HCT116 (cell line): ENCODE measurements at places on chromosomes 5 and 9.
A peak's percentile ranks its signal among the peaks of the same experiment; 100 is the strongest.

DNA sequence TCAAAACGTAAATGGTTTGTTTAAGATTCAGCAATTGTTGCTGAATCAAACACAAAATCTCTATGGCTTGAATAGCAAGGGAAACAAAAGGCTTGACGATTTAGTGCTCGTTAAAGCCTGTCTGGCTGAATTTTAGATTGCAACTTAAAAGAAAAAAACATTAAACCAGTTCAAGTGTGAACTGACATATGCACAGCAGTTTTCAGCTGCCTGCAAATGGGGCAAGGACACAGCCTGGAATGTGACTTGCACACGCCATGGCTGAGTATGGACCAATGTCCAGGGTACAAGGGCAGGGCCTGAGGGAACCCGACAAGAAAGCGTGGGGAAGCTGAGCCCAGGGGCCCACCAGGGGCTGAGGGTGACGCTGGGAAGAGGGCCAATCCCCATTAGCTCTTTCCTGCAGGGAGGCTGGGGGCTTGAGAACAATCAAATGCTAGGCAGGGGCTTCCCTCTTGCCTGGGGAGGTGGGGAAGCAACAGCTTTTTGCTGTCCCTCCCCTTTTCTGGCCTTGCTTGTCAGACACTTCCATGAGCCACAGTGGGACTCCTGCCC is 89.6 kb upstream of the LRRTM2 start:
- DNase-seq, result no peak

DNA sequence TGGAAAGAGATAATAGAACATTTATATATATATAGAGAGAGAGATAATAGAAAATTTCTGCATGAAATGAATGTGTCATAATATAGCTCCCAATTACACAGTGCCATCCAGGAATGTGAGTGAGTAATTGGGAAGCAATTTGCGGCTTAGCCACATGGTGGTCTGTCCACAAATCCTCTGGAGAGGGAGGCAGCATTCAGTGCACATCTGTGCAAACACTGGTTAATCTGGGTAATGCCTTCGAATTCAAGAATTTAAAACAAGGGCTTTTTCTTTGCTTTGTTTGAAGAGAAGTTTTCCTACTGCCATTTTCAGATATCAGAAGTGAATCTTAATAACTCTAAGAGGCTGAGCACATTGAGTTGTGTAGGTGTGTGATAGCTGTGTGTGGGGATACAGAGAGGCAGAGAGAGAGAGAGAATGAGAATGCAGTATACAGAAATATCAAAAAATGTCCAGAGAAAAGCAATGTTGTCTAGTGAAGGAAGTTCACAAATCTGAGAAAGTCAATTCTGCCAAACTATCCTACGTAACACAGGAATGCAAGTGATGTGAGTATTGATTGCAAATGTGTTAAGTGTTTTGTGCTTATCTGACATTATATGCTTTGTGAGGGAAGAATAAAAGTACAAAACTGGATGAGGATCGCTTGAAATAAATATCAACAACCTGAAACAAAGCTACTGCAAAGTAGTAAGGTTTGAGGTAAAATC is 134.6 kb downstream of the EDIL3 start:
- no peak for DNase-seq

DNA sequence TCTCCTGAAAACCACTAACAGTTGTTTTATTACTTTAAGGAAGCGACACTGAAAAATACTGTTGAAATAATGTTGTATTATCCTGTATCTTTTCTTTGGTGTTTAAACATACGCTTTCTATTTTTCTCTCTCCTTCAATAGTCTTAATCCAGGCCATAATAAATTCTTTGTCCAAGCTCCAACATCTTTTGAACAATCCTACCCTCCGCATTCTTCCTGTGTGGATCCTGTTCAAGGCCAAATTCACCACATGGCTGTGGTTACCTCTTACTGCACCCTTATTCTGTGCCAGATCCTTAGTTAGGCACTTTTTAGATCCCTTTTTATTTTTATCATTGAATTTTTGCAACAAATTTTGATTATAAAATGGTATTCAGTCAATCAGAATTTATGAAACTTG is 1691.5 kb downstream of the MAT2B start:
- DNase-seq, result no peak

GRCh38 chr5:169223595-169223953 is 77.4 kb downstream of the SLIT3 start:
- no peak for DNase-seq

DNA sequence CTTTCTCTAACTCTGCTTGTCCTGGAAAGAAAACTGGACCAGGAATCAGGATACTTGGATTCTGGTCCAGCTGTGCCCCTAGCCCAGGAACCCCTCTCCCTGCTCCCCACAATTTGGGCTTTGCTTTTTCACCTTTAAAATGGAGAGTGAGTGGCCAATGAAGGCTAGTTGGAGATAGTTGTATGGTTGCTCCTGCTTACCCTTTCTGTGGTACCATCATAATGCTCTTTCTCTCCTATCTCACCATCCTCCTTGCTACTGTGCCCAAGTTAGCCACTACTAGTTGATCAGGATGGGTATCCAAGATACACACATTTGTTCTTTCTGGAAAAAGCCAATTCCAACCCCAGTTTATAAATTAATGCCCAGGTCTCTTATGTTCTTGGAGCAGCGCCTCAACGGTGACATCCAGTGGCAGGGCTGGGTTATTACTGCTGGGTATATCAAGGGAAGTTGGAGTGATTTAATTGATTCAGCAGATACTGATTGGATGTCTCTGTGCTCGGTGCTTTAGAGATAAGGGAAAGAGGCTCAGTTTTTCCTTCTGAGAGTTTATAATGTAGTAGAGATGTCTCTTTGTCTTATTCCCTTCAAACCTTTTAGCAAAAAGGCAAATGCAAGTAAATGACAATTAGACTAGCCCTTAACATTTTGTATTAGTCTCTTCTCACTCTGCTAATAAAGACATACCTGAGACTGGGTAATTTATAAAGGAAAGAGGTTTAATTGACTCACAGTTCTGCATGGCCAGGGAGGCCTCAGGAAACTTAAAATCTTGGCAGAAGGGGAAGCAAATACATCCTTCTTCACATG is 38.5 kb downstream of the FAXDC2 start:
- DNase-seq, result peak; percentile 59

DNA sequence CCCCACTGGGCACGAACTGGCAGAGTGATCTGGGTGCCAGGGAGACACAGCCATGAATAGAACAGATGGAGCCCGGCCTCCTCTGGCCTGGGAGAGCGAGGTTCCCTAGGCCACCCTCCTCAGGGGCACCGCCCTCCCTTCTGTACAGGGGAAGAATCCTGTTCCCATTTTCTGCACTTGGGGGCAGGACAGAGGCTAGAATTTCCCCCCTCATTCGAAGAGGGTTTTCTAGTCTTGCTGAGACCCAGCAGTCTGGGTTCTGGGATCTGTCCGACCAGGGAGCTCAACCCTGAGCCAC is 52.7 kb downstream of the COL5A1 start:
- no peak for DNase-seq

GRCh38 chr5:160921423-160922285 is 69.6 kb upstream of the ATP10B start:
- no peak for DNase-seq

DNA sequence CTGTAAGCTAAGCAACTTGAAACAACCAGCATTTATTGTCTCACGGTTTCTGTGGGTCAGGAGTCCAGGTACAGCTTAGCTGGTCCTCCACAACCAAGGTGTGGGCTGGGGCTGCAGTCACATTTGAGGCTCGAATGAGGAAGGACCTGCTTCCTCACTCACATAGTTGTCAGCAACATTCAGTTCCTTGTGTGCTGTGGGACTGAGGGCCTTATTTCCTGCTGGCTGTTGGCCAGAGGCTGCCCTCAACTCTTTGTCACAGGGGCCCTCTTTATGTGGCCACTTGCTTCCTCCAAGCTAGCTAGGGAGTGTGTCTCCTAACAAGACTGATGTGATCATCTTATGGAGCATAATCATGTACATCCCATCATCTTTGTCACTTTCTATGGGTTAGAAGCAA is 29.2 kb upstream of the SEMA4D start:
- no peak for DNase-seq

- DNase-seq, result no peak
These were observed 77.9 kb upstream of the ICE1 start for GRCh38 chr5:5344606-5345005.

DNA sequence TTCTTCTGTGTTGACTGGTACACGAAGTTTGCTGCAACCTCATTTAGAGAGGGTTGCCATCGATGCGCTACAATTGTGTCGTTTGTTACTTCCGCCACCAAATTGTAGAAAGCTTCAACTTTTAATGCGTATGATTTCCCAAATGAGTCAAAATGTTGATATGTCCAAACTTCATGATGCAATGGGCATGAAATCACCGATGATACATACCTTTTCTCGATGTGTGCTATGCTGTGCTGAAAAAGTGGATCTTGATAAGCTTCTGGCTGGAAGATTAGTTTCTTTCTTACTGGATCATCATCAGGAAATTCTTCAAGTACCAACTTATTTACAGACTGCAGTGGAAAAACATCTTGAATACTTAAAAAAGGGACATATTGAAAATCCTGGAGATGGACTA is 65.7 kb downstream of the TMEM38B start:
- peak; percentile 6 for DNase-seq

DNA sequence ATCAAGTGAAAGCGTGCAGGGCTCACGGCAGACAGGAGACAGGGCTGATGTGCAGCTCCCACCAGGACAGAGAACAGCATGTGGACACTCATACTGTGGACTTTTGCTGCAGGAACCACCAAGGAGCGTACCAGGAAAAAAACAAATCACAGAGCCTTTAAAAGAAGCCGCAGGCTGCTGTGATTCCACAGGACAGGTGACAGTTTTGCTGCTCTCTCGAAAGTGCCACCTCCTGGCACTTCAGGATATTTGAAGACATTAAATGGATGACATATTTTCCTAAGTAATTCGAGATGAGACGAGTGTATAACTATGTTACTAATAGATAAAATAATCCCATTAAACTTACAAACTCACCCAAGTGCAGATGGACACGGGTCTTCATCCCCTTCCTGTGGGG is 29.3 kb downstream of the ZDHHC11 start:
- DNase-seq, result no peak

GRCh38 chr5:59543821-59544442 is 349.6 kb downstream of the PDE4D start:
- no peak for DNase-seq

- DNase-seq, result no peak
These were observed 74.0 kb upstream of the CCNG1 start for GRCh38 chr5:163363389-163363788.

GRCh38 chr9:33698267-33698666 is 97.1 kb upstream of the PRSS3 start:
- no peak for DNase-seq

DNA sequence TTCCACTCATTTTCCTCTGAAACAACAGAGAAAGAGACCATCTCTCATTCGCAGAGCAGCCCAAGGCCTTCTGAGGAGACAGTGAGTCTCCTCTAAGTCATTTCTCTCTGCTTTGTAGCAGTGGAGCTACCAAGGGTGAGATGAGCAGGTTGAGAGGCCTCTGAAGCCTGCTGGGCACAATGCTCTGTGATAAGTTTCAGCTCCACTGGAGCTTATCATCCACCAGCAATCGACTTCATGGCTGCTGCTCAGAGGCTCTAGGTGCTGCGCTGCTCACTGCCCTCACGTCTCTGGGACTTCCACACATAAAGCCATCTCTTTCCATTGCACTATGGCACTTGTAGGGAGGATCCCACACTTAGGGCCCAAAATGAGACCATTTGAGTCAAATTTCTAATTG is 96.3 kb downstream of the CMYA5 start:
- no peak for DNase-seq

DNA sequence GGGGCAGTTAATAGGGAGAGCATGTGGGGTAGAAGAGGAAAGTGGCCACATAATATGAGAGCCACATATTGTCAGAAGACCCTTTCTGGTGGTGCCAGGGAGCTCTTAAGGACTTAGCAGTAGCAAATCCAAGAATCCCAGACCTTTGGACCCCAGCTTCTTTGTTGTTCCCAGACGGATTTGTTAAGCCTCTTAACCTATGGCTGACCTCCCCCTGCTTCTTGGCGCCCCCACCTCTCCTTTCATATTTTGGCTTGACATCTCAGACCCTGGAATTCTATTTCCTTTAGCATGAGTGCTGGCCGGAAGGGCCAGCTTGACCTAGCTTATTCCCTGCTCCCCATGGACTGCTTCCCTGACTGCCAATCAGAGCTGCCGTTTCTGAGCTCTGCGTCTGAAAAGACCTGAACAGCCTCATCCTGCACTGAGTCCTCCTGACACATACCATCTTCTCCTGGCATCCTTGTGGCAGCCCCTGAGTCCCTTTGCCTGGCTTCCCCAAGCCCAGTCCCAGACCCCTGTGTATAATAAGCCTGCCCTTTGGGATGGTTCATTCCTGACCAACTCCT is 116.3 kb downstream of the PRKACG start:
- DNase-seq, result no peak

- DNase-seq, result no peak
These were observed 656 bp upstream of the DMRT3 start for GRCh38 chr9:975740-976257.

GRCh38 chr9:130172858-130173665 is 858 bp downstream of the NCS1 start:
- no peak for DNase-seq
